Activated B cell treated with CpG ODN at 0.5 μM for 24 hours (primary cell): ENCODE measurements at places on chromosomes 1 and 21.

- H3K4me3 ChIP-seq: no peak overlapping the region
- DNase-seq: no peak
- H3K4me1 ChIP-seq: no peaks in the 10 kb centered on the region
- H3K27ac ChIP-seq: no peak overlapping the region
- peaks cover 7% of the 10 kb centered on the region for H3K27me3 ChIP-seq
These were observed 370.2 kb downstream of the DUSP10 start for GRCh38 chr1:221371705-221372104.

DNA sequence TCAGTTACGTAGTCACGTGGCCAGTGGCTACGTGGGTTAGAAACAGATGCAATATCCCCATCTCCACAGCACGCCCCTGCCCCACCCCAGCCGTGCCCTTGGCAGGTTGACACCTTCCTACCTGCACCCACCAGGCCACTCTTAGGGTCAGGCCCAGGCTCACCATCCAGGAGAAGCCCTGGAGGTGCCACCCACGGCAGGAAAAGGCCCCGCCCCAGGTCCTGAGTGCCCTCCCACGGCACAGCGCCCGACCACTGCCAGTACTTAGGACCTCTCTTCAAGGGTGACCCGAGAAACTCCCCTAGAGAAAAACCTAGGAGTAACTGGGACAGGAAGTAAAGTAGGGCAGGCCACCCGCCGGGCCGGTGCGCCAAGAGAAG, 1.5 kb downstream of the C1orf35 start:
- H3K4me3 ChIP-seq: peak overlapping the region; percentile 68
- peak overlapping the region; percentile 71 for H3K27ac ChIP-seq
- no peak for DNase-seq
- H3K36me3 ChIP-seq: peaks cover 59% of the 10 kb centered on the region
- H3K27me3 ChIP-seq: no peaks in the 10 kb centered on the region
- H3K4me1 ChIP-seq: peaks cover 27% of the 10 kb centered on the region

DNA sequence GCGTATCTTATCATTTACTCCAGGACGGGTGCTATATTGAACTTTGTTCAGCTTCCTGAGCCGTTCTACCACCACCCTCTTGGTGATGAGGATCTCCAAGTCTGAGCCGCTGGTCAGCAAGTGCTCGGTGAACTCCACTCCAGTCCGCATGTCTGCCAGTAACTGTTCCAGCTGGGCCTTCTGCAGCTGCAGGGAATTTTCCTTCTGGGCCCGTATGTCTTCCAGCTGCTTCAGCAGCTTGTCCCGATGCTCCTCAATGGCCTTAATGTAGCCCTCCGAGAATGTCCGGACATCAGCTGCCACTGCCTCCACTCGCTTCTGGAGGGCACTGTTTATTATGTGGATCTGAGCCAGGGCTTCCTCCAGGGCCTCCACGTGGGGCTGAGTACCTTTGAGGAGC, 3.4 kb downstream of the TRIM45 start:
- H3K4me1 ChIP-seq: peaks cover 17% of the 10 kb centered on the region
- no peaks in the 10 kb centered on the region for H3K36me3 ChIP-seq
- no peak overlapping the region for H3K27ac ChIP-seq
- no peaks in the 10 kb centered on the region for H3K27me3 ChIP-seq
- no peak overlapping the region for H3K4me3 ChIP-seq

- no peak overlapping the region for H3K4me3 ChIP-seq
- DNase-seq: no peak
- H3K27ac ChIP-seq: no peak overlapping the region
- no peaks in the 10 kb centered on the region for H3K27me3 ChIP-seq
- H3K36me3 ChIP-seq: peaks cover 69% of the 10 kb centered on the region
These were observed 25.6 kb downstream of the LPGAT1 start for GRCh38 chr1:211804915-211805314.

DNA sequence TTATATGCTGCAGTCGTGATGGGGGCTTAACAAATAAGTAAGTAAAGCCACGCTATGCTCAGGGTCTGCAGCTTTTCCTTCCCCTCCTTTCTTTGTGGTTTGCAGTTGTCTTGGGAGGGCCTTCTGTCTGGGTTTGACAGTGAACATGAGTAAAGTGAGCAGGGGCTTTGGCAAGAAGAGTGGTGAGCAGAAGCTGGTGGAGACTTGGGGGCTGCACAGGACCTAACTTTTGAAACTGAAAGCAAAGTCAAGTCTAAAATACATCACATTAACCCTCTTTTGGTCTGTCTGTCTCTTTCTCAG, 368.6 kb upstream of the VAMP3 start:
- peaks cover 4% of the 10 kb centered on the region for H3K27me3 ChIP-seq
- H3K27ac ChIP-seq: no peak overlapping the region
- no peaks in the 10 kb centered on the region for H3K36me3 ChIP-seq
- no peak for DNase-seq
- H3K4me3 ChIP-seq: no peak overlapping the region

- peaks cover 2% of the 10 kb centered on the region for H3K27me3 ChIP-seq
- peak overlapping the region; percentile 64 for H3K27ac ChIP-seq
- peak; percentile 22 for DNase-seq
- peak overlapping the region; percentile 66 for H3K4me3 ChIP-seq
- H3K4me1 ChIP-seq: peaks cover 26% of the 10 kb centered on the region
These were observed 2.6 kb downstream of the PADI1 start for GRCh38 chr1:17207540-17207939.
